ENCODE measurements at places on chromosomes 3 and 15.
A peak's percentile ranks its signal among the peaks of the same experiment; 100 is the strongest.

DNA sequence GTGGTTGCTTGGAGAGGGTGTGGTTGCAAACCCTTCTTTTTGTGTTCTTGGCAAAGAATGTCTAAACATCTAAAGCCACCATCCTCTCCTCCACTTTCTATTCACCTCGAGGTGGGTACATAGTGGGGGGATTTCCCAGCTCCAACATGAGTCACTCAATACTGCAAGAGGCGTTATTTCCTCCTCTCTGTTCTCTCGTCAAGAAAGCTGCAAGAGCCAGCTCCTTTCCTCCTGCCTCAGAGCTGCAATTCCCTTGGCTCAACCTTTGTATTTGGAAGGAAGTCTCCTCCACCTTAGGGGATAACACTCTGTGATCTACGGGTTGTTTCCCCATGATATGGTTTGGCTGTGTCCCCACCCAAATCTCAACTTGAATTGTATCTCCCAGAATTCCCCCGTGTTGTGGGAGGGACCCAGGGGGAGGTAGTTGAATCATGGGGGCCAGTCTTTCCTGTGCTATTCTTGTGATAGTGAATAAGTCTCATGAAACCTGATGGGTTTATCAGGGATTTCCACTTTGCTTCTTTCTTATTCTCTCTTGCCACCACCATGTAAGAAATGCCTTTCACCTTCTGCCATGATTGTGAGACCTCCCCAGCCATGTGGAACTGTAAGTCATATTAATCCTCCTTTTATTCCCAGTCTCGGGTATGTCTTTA, 138.4 kb downstream of the PLCL2 start:
- DNase-seq: peak; percentile 32

DNA sequence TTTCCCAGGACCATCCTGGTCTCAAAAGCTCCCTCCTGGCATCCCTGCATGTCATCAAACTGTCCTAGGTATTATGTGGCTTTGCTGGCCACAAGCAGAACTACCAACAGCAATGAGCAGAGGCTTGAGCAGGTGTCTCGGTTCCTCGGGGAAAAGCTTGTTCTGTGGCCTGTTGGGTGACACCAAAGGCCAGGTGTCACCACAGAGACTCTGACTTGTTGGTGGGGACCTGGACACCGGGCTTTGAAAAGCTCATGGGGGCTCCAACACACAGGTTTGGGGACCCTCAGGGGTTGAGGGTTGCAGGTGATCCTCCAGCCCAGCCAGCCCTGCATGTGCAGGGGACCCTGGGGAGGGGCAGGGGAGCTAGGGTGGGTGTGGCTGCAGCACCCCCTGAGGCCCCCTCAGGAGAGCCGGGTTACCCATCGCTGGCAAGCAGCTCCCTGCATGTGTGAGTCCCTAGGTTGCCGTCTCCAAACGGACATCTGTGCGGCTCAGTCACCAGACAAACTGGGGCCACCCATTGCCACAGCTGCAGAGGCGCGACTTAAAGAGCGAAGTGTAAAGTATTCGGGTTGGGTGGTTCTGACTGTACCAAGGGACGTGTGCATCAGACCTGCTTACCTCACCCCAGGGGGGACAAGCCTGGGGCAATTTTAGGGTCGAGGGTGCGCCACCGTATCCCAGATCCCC, 140.1 kb downstream of the CHSY1 start:
- no peak for DNase-seq

- DNase-seq: peak; percentile 40
These were observed 1.4 kb downstream of the ATOSA start for GRCh38 chr15:52677593-52678467.

- DNase-seq: no peak
These were observed 31.7 kb downstream of the LIMD1 start for GRCh38 chr3:45626096-45626887.

DNA sequence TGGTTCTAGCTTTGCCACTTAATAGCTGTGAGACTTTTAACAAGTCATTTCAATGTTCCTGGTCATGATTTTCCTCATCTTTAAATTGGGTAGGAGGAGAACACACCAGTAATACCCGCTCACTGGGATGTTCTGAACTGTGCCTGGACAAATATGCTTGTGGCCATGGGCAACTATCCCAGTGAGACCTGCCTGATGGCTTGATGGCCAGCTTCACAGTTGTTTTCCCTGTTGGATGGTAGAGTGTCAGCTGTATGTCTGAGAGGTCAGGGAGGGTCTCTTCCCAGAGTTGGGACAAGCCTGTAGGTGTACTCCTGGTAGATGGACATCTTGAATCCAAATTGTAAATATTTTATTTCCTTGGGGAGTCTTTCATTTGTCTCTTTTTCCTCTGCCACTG, 92.5 kb upstream of the PFN2 start:
- DNase-seq: no peak

DNA sequence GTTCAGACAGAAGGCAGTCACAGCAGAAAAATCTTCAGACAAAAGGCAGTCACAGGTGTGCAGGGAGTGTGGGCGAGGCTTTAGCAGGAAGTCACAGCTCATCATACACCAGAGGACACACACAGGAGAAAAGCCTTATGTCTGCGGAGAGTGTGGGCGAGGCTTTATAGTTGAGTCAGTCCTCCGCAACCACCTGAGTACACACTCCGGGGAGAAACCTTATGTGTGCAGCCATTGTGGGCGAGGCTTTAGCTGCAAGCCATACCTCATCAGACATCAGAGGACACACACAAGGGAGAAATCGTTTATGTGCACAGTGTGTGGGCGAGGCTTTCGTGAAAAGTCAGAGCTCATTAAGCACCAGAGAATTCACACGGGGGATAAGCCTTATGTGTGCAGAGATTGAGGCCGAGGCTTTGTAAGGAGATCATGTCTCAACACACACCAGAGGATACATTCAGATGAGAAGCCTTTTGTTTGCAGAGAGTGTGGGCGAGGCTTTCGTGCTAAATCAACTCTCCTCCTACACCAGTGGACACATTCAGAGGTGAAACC, 27.6 kb downstream of the ZNF589 start:
- no peak for DNase-seq

GRCh38 chr3:50523279-50523811, 19.9 kb upstream of the CACNA2D2 start:
- DNase-seq: no peak
